Naive thymus-derived CD8-positive, alpha-beta T cell (primary cell): ENCODE measurements at places on chromosomes 7 and 10.
A peak's percentile ranks its signal among the peaks of the same experiment; 100 is the strongest.

DNA sequence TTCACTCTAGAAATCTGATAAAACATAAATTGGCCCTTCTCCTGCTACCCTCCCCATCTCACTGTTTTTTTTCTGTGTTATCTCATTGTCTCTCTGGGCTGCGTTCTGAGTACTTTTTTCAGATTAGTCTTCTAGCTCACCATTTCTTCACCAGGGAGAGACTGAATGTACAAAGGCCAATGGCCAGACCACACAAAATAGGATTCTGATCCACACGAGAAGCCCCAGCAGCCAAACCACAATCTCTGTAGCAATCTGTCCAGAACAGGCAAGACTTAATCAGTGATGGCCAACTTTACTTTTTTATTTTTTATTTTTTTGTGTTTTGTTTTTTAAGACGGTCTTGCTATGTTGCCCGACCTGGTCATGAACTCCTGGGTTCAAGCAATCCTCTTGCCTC is 55.9 kb upstream of the PAPSS2 start:
- no peaks in the 10 kb centered on the region for H3K36me3 ChIP-seq
- H3K4me3 ChIP-seq, result no peak overlapping the region
- H3K27me3 ChIP-seq, result peaks cover 2% of the 10 kb centered on the region
- DNase-seq, result no peak
- no peak overlapping the region for H3K27ac ChIP-seq
- peaks cover 4% of the 10 kb centered on the region for H3K4me1 ChIP-seq

GRCh38 chr10:104092749-104093148 is 7.1 kb upstream of the COL17A1 start:
- no peak overlapping the region for H3K4me3 ChIP-seq
- no peaks in the 10 kb centered on the region for H3K4me1 ChIP-seq
- H3K27me3 ChIP-seq, result peaks cover 3% of the 10 kb centered on the region
- no peak for DNase-seq
- H3K27ac ChIP-seq, result no peak overlapping the region

DNA sequence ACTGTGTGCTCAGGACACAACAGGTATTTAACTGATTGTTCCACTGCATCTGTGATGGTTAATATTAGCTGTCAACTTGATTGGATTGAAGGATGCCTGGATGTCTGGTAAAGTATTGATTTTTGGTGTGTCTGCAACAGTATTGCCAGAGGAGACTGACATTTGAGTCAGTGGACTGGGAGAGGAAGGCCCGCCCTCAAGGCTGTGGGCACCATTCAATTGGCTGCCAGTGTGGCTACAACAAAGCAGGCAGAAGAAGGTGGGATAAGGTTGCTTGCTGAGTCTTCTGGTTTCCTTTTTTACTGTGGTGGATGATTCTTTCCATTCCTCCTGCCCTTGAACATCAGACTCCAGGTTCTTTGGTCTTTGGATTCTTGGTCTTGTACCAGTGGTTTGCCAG is 137.1 kb upstream of the FAM13C start:
- H3K4me1 ChIP-seq, result no peaks in the 10 kb centered on the region
- H3K27ac ChIP-seq, result no peak overlapping the region
- no peak overlapping the region for H3K4me3 ChIP-seq
- H3K36me3 ChIP-seq, result no peaks in the 10 kb centered on the region

- no peak overlapping the region for H3K27ac ChIP-seq
- H3K4me1 ChIP-seq, result no peaks in the 10 kb centered on the region
- no peak for DNase-seq
- H3K27me3 ChIP-seq, result peaks cover 3% of the 10 kb centered on the region
These were observed 55.4 kb downstream of the LYZL1 start for GRCh38 chr10:29344073-29344820.

DNA sequence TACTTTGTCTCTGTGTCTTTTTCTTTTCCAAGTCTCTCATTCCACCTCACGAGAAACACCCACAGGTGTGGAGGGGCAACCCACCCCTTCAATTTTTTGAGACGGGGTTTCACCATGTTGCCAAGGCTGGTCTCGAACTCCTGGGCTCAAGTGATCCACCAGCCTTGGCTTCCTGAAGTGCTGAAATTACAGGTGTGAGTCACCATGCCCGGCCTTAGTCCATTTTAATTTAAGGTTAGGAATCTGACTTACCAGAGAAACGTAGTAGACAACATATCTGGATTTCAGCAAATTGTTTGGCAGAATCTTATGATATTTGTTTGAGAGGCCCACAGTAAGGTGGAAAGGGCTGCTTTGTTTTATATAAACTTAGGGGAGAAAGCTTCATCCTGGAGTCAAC is 3.2 kb upstream of the NFKB2 start:
- no peaks in the 10 kb centered on the region for H3K27me3 ChIP-seq
- no peak overlapping the region for H3K4me3 ChIP-seq
- DNase-seq, result no peak
- H3K36me3 ChIP-seq, result no peaks in the 10 kb centered on the region
- H3K4me1 ChIP-seq, result peaks cover 24% of the 10 kb centered on the region
- H3K27ac ChIP-seq, result no peak overlapping the region

GRCh38 chr10:65847436-65848230 is 1078.2 kb upstream of the LRRTM3 start:
- no peaks in the 10 kb centered on the region for H3K4me1 ChIP-seq
- no peak overlapping the region for H3K4me3 ChIP-seq
- no peak for DNase-seq
- H3K27me3 ChIP-seq, result no peaks in the 10 kb centered on the region
- H3K27ac ChIP-seq, result no peak overlapping the region

DNA sequence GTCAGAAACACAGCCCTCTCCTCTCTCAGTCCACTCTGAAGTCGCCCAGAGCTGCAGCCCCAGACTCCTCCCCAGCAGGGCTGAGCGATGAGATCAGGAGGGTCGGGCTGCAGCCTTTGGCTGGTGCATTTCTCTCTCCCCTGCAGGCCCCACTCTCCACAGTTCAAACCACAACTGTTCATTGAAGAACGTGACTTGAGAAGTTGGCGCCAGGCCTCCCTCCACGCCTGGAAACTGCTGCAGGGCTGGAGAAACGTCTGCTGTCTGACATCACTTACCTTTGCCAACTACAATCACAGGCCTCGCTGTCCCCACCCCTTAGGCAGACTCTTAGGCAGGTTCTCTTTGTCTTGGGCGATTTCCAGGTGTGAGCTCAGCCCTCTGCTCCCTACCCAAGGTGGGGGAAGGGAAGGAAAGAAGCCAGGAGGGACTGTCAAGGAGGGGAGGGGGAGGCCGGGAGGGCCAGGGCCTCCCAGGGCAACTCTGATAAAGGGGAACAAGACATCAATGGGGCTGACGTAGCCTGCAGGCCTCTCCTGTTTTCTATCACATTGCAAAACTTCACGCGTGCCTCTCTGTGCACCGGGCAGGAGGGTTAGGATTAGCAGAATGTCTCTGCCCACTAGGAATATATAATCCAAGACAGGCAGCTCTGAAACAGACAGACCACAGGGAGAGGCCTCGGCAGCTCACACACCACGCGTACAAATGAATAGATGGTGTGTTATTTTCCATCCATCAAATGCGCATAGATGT is 32.7 kb downstream of the CALML5 start:
- H3K4me3 ChIP-seq, result no peak overlapping the region
- DNase-seq, result no peak
- H3K27me3 ChIP-seq, result peaks cover 11% of the 10 kb centered on the region
- H3K4me1 ChIP-seq, result peaks cover 6% of the 10 kb centered on the region
- no peak overlapping the region for H3K27ac ChIP-seq

GRCh38 chr7:86863452-86863851 is 196.0 kb downstream of the ELAPOR2 start:
- H3K27ac ChIP-seq, result no peak overlapping the region
- H3K27me3 ChIP-seq, result peaks cover 2% of the 10 kb centered on the region
- H3K4me3 ChIP-seq, result no peak overlapping the region

DNA sequence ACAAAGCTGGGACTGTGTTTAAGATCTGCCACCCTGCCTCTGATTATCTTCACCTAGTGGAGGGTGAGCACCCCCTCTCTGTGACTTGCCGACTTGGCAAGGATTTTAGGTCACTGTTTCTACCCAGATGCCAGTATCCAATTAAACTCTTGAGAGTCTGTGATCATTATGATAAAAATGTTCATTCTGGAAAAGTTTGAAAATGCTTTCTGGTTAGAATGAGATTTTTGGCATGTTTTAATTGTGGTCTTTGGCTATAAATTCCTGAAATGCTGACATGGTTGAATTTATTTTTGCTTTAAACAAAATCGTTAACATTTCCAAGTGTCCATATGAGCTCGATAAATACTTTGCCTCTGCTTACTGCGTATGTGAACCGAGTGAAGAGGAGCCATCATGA is 221.4 kb downstream of the BICC1 start:
- no peaks in the 10 kb centered on the region for H3K27me3 ChIP-seq
- no peaks in the 10 kb centered on the region for H3K4me1 ChIP-seq
- H3K4me3 ChIP-seq, result no peak overlapping the region

- no peaks in the 10 kb centered on the region for H3K36me3 ChIP-seq
- H3K4me3 ChIP-seq, result peak overlapping the region; percentile 71
- peak overlapping the region; percentile 96 for H3K27ac ChIP-seq
- peaks cover 58% of the 10 kb centered on the region for H3K4me1 ChIP-seq
- peak; percentile 84 for DNase-seq
- H3K27me3 ChIP-seq, result no peaks in the 10 kb centered on the region
These were observed 10.4 kb downstream of the NUB1 start for GRCh38 chr7:151351967-151352366.

- peak overlapping the region; percentile 56 for H3K27ac ChIP-seq
- DNase-seq, result no peak
- H3K4me1 ChIP-seq, result peaks cover 30% of the 10 kb centered on the region
- H3K36me3 ChIP-seq, result peaks cover 9% of the 10 kb centered on the region
- peak overlapping the region; percentile 61 for H3K4me3 ChIP-seq
- H3K27me3 ChIP-seq, result peaks cover 16% of the 10 kb centered on the region
These were observed 1.7 kb upstream of the NOC3L start for GRCh38 chr10:94364482-94364881.

- H3K4me3 ChIP-seq, result no peak overlapping the region
- H3K36me3 ChIP-seq, result no peaks in the 10 kb centered on the region
These were observed 13.1 kb downstream of the UNC5B start for GRCh38 chr10:71225291-71226058.

DNA sequence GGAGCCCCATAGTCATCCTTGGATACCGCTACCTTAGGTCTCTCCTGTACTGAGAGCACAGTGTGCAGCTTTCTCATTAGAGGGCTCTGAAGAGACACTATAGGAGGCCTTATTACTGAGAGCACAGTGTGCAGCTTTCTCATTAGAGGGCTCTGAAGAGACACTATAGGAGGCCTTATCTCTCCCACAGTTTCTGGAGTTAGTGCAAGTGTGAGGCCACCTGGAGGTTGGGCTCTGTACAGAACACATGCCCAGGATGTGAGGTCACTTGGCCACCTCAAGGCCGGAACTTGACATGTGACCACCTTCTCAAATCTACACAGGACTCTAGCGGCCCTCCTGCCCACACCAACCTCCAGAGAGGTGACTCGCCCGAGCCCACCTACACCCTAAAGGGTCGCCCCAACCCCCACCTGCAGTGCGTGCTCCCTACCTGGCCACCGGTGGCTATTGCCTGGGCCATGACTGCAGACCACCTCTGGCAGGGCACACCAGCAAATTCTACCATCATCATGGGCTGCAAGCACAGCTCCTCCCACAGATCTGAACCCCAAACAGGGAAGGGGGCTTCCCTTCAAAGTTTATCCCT is 24.6 kb downstream of the FRMPD2 start:
- no peak overlapping the region for H3K27ac ChIP-seq
- no peak overlapping the region for H3K4me3 ChIP-seq
- H3K36me3 ChIP-seq, result no peaks in the 10 kb centered on the region
- no peak for DNase-seq

- peak overlapping the region; percentile 63 for H3K27ac ChIP-seq
- no peak overlapping the region for H3K4me3 ChIP-seq
- H3K27me3 ChIP-seq, result no peaks in the 10 kb centered on the region
- H3K4me1 ChIP-seq, result peaks cover 2% of the 10 kb centered on the region
- no peak for DNase-seq
These were observed 96.6 kb downstream of the MKLN1 start for GRCh38 chr7:131424219-131424822.

DNA sequence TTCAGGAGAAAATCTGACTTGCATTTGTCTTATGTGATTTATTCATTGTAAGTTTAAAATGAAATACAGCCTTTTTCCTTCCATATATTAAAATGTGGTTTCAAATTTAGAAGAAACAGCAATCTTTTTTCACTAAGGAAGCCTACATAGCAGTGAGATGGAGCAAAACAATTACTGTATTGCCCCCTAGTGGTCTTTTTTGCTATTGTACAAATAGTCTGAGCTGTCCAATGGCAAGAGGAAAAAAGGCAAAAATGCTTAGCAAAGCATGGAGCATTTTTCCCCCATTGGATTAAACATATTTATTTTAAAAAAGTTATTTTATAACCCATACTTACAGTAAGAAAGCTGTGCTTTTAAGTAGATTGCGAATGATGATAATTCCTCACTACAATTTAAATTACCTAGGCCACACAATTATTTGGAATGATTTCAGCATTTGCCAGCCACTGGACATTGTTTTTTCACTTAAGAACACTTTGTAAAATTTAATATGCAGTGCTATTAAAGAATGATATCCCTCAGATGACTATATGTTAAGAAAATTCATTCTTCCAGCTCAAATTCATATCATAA is 119.5 kb downstream of the CPED1 start:
- no peaks in the 10 kb centered on the region for H3K36me3 ChIP-seq
- no peak overlapping the region for H3K4me3 ChIP-seq
- no peaks in the 10 kb centered on the region for H3K4me1 ChIP-seq
- peaks cover 4% of the 10 kb centered on the region for H3K27me3 ChIP-seq

- no peak for DNase-seq
- H3K27ac ChIP-seq, result peak overlapping the region; percentile 49
- H3K4me1 ChIP-seq, result peaks cover 16% of the 10 kb centered on the region
- peaks cover 36% of the 10 kb centered on the region for H3K36me3 ChIP-seq
- H3K27me3 ChIP-seq, result peaks cover 6% of the 10 kb centered on the region
These were observed 5.3 kb upstream of the KCNIP2 start for GRCh38 chr10:101848894-101849351.

DNA sequence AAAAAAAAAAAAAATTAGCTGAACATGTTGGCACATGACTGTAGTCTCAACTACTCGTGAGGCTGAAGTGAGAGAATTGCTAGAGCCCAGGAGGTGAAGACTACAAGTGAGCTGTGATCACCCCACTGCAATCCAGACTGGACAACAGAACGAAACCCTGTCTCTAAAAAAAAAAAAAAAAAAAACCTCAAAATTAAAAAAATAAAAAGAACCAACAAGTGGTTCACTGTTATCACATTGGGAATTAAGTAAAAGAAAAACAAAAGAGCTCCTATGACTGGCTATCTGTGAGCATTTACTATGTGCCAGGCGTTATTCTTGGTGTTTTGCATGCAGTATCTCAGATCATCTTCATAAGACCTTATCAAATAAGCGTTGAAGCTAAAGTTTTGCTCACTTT is 66.0 kb downstream of the ANLN start:
- no peak overlapping the region for H3K4me3 ChIP-seq
- H3K27me3 ChIP-seq, result no peaks in the 10 kb centered on the region
- no peak overlapping the region for H3K27ac ChIP-seq
- no peaks in the 10 kb centered on the region for H3K36me3 ChIP-seq
- DNase-seq, result no peak

GRCh38 chr7:122726881-122727280 is 24.2 kb upstream of the RNF148 start:
- DNase-seq, result no peak
- H3K4me3 ChIP-seq, result no peak overlapping the region
- no peaks in the 10 kb centered on the region for H3K27me3 ChIP-seq
- no peaks in the 10 kb centered on the region for H3K36me3 ChIP-seq
